Calu3 (cell line): ENCODE measurements at places on chromosomes 5 and 9.

DNA sequence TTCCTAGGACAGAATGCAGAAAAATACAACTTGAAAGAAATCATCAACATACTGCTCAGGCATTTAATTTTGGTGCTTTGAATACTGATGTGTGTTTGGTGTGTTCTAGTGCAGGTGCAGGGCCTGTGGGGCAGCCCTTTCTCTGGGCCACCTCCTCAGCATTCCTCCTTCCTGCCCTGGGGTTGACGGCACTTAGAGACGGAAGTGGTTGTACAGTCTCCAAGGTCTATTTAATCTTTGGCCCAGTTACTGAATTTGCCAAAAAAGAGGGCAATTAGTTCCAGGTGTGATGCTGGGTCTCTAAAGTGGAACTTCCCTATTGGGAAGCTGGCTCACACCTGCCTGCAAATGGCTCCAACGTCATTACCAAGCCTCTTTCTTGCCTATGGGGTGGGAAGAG is 269.0 kb downstream of the SH3GL2 start:
- H3K36me3 ChIP-seq: no peaks in the 10 kb centered on the region
- no peak overlapping the region for H3K27ac ChIP-seq
- no peak overlapping the region for H3K4me3 ChIP-seq
- H3K4me1 ChIP-seq: no peaks in the 10 kb centered on the region
- no peak for DNase-seq

DNA sequence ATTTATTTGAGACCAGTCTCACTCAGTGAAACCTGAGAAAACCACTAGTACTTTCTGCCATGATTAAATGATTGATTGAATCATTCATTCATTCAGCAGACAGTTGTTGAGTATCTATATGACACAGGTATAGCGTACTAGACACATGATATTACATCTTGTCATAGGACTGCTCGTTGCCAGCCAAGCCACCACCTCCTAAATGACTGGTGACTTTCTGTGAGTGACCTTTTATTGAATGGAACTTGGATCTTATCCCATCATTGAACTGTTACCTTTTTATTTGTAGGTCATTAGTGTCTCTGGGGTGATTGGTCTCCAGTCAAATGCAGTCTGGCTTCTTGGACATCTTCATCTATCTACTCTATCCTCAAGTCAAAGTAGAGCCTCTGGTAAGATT is 80.7 kb downstream of the HACD4 start:
- H3K4me3 ChIP-seq: no peak overlapping the region
- no peaks in the 10 kb centered on the region for H3K36me3 ChIP-seq
- no peaks in the 10 kb centered on the region for H3K4me1 ChIP-seq
- no peak for DNase-seq
- H3K27me3 ChIP-seq: no peaks in the 10 kb centered on the region

DNA sequence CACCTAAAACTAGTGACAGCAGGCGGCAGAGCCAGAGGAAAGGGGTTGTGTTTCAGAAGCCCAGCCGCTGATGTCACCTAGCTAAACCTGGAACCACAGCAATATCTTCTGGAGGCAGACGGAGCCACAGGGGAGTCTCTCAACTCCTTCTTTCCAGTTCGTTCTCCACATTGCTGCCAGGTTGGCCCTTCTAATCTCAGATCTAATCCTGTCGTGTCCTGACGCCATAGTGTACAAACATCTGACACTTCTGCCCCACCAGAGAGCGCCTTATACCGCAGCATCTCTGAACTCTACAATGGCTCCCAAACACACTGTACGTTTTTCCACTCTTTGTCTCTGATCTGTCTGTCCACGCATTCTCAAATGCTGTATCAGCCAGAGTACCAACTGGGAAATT is 240.0 kb downstream of the SMARCA2 start:
- no peak for DNase-seq
- H3K36me3 ChIP-seq: no peaks in the 10 kb centered on the region
- no peaks in the 10 kb centered on the region for H3K27me3 ChIP-seq

GRCh38 chr5:124960266-124960665 is 213.8 kb upstream of the ZNF608 start:
- no peak overlapping the region for H3K27ac ChIP-seq
- no peaks in the 10 kb centered on the region for H3K27me3 ChIP-seq
- no peak for DNase-seq
- H3K4me1 ChIP-seq: peaks cover 7% of the 10 kb centered on the region
- no peaks in the 10 kb centered on the region for H3K36me3 ChIP-seq

- no peak overlapping the region for H3K4me3 ChIP-seq
- H3K27me3 ChIP-seq: no peaks in the 10 kb centered on the region
- no peaks in the 10 kb centered on the region for H3K36me3 ChIP-seq
These were observed 313.4 kb upstream of the SLC30A5 start for GRCh38 chr5:68780299-68780955.

DNA sequence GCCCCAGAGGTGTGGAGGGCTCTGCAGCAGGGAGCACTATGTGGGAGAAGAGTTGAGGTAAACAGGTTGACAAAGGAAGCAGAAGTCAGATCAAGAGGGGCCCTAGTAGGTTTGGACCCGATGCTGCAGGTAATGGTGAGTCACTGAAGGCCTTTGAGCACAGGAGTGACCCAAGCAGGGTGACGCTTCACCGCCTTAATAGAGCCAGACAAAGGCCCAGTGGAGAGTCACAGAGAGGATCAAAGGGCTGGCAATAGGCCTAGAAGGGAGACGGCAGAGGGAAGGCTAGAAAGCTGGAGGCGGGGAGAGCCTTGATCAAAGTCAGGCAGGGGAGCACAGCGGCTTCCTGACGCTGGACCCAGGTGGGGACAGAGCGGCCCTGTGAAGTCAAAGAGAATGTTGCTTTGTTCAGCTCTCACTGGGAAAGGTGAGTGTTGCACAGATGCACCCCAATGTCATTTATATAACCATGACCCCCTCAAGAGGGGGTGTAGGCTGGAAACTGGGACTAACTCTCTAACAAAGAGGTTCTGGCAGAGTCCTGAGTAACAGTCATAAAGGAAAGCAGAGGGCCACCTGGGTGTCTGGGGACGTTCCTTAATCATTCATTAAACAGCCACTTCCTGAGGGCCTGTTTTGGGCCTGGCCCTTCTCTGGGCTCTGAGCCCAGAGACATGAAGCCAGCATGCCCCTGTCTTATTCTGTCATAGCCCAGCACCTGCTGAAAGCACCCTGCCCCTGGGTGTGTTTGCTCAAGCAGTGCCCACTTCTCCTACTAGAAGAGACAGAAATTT is 9.8 kb upstream of the CPLX2 start:
- H3K36me3 ChIP-seq: no peaks in the 10 kb centered on the region
- H3K4me3 ChIP-seq: no peak overlapping the region
- DNase-seq: no peak
- H3K27ac ChIP-seq: no peak overlapping the region

DNA sequence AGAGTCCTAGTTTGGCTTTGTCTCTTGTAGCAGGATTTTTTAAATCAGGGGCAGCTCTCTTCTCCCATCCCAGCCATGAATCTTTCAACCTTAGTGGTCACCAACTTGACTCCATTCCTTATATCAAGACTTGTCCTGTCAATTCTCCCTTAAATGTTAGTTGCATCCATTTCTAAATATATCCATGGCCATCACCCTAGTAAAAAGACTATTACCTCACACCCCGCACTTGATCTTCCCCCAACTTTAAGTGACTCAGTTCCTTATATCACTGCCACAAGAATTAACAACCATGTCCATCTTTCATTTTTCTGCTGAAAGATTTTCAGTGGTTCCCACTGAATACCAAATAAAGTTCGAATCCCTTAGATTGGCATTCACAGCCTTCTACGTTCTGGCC is 67.0 kb downstream of the STX17 start:
- H3K4me3 ChIP-seq: no peak overlapping the region
- no peak overlapping the region for H3K27ac ChIP-seq
- no peaks in the 10 kb centered on the region for H3K27me3 ChIP-seq
- no peaks in the 10 kb centered on the region for H3K4me1 ChIP-seq
- no peak for DNase-seq

GRCh38 chr5:96683392-96683791 is 21.2 kb downstream of the CAST start:
- no peak overlapping the region for H3K27ac ChIP-seq
- DNase-seq: no peak
- peaks cover 20% of the 10 kb centered on the region for H3K36me3 ChIP-seq
- H3K4me1 ChIP-seq: peaks cover 36% of the 10 kb centered on the region

- DNase-seq: peak; percentile 44
- peaks cover 44% of the 10 kb centered on the region for H3K36me3 ChIP-seq
- peaks cover 9% of the 10 kb centered on the region for H3K27me3 ChIP-seq
- H3K4me3 ChIP-seq: peak overlapping the region; percentile 97
These were observed 598 bp downstream of the MYO10 start for GRCh38 chr5:16935231-16936149.

DNA sequence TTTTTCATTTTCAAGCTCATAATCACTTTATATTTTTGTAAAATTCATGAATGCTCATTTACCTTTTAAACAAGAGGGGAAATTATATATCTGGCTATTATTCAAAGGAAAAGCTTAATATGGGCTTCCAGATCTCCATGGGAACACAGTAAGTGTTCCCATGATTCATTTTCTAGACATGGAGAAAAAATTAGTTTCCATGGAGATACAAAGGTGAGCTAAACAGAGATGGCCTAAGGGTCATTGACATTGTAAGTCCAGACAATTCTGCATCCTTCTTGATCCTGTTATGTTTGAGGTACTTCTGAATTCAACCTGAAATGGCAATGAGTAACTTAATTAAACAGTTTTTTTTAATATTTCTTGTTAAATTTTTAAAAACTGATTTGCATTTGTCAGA is 341.4 kb upstream of the PRR16 start:
- no peaks in the 10 kb centered on the region for H3K4me1 ChIP-seq
- H3K4me3 ChIP-seq: no peak overlapping the region
- H3K27ac ChIP-seq: no peak overlapping the region
- H3K36me3 ChIP-seq: no peaks in the 10 kb centered on the region
- DNase-seq: no peak

DNA sequence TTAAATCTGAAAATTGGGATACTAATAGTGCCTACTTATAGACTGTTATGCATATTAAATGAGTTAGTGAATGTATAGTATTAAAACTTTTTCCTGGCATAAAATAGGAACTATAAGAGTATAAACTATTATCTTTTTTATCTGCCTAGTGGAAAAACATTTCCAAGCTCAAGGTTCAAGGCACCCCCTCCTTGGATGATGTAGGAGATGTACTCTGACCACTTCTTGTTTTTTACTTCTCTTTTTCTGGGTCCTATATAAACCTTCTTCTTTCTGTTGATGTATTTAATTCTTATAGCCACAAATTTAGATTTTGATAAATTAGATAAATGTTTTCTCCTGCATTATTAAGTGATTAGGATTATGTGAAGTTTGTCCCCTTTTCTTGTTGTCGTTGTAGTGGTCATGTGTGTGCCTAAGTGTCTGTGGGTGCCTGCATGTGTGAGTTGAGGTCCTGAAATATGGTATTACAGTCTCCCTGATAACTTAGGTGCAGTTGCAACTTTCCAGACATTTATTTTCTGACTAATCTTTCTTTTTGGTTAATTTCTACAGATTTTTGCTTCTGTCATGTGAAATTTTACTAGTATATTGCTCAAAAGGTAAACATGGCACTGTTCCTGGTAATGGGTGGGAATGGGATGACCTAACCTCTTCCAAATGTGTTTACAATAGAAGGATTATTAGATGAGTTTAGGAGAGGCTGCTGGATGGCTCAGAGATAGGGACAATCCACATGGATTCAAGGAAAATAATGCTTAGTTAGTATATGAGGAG is 160.8 kb upstream of the CDKN2B start:
- H3K36me3 ChIP-seq: no peaks in the 10 kb centered on the region
- H3K27ac ChIP-seq: peak overlapping the region; percentile 25
- no peaks in the 10 kb centered on the region for H3K27me3 ChIP-seq
- peaks cover 37% of the 10 kb centered on the region for H3K4me1 ChIP-seq
- DNase-seq: no peak
- H3K4me3 ChIP-seq: no peak overlapping the region

GRCh38 chr9:84327184-84327583 is 13.4 kb downstream of the SLC28A3 start:
- peaks cover 34% of the 10 kb centered on the region for H3K4me1 ChIP-seq
- no peaks in the 10 kb centered on the region for H3K27me3 ChIP-seq
- peaks cover 4% of the 10 kb centered on the region for H3K36me3 ChIP-seq
- no peak overlapping the region for H3K4me3 ChIP-seq
- H3K27ac ChIP-seq: no peak overlapping the region

DNA sequence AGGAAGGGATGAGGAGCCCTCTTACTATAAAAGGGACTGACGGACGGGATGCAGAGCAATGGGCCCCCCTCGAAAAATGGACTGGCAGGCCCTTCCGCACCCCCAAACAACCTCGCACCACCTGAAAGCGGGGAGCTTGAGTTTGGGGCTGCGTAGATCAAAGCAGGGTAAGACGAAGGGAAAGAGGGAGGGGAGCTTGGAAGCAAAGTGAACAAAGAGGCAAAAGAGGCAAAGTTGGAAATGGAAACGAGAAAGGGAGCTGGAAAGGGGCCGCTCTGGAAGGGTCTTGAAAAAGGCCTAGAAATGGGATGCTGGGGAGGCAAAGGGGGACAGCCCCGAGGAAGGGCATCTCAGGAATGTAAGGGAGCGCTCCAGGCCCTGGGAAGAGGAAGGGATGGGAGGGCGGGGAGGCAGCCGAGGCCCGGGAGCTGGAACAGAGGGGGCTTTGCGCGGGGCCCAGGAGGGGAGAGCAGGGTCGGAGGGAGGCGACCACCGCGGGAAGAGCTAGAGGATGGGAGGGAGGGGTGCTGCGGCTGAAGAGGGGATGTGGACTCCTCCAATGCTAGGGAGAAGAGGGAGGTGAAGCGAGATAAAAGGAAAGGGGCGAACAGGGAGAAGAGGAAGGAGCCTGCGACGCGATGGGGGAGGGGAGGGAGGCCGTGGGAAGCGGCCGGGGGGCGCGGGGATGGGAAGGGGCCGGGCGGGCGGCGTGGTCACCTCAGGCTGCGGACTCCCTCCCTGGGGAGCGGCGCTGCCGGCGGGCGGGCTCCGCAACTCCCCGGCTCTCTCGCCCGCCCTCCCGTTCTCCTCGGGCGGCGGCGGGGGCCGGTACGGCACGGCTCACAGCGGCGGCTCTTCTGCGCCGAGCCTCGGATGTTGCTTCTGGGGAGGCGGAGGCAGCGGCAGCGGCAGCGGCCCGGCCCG is 577 bp downstream of the RNF145 start:
- H3K4me3 ChIP-seq: peak overlapping the region; percentile 95
- H3K4me1 ChIP-seq: peaks cover 65% of the 10 kb centered on the region
- no peaks in the 10 kb centered on the region for H3K27me3 ChIP-seq
- H3K36me3 ChIP-seq: peaks cover 80% of the 10 kb centered on the region

GRCh38 chr9:6199596-6199995 is 16.0 kb upstream of the IL33 start:
- no peaks in the 10 kb centered on the region for H3K27me3 ChIP-seq
- H3K4me3 ChIP-seq: no peak overlapping the region
- peaks cover 14% of the 10 kb centered on the region for H3K4me1 ChIP-seq
- H3K36me3 ChIP-seq: no peaks in the 10 kb centered on the region
- DNase-seq: no peak

DNA sequence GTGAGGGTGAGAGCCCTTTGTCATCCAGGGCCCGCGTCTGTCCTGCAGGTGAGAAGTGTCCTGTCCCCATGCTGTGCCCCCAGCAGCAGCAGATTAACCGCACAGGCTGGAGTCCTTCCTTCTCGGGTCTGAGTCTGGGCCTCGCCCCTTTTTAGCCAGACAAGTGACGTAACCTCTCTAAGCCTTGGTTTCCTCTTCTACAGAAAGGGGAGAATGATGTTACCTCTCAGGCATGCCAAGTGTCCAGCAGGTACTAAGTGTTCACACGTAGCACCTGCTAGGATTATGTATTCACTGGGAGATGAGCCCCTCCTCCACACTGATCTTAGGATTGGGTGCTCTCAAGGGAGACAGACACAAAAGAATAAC is 6.9 kb downstream of the NEURL1B start:
- H3K36me3 ChIP-seq: no peaks in the 10 kb centered on the region
- no peak overlapping the region for H3K4me3 ChIP-seq
- peaks cover 78% of the 10 kb centered on the region for H3K27me3 ChIP-seq
- no peak overlapping the region for H3K27ac ChIP-seq
- peak; percentile 39 for DNase-seq
